Stimulated activated naive CD8-positive, alpha-beta T cell treated with anti-CD3 and anti-CD28 coated beads, Interleukin-15, Interleukin-2, amounts not matched to agents 100 U/mL and 50 U/mL, for 24 hours (primary cell): ENCODE measurements at places on chromosomes 11 and 22.

- no peak for DNase-seq
Observed at GRCh38 chr22:39422721-39423120, 23.1 kb downstream of the TAB1 start.

DNA sequence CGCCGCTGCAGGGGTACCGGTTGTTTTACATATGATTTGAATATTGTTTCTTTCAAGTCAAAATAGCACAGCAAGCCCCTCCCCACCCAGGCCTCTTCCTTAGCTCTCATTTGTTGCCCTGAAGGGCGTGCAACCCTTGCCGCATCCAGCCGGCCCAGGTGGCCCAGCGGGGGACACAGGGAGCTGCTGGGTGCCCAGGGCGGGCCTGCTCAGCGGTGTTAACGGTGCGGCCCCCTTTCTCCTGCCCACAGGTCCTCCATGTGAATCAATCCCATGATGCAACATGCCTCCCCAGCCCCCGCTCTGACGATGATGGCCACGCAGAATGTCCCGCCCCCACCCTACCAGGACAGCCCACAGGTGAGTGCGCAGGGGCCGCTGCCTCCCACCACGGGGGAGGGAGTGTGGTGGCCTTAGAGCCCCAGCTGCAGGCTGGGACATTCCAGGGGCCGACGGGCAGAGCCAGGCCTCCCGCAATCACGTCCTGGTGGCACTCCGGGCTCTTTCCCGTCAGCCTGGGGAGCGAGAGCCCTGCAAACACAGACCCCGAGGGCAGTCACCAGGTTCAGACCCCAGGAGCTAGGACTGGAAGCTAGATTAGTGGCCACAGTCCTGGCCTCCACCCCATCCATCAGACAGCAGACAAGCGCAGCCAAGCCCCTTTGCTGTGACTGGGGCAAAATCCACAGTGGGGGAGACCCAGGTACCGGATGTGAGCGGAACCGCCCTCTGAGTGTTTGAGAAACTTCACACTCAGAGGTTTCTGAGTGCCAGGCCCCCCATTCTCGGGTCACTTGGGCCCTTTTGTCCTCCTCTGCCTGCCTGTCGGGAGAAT is 144.8 kb downstream of the FEZ1 start:
- DNase-seq: no peak

GRCh38 chr11:31780078-31780477 is 31.0 kb downstream of the PAX6 start:
- DNase-seq: no peak

- DNase-seq: no peak
Observed at GRCh38 chr11:131766637-131767036, 396.2 kb downstream of the NTM start.

- no peak for DNase-seq
Observed at GRCh38 chr11:19892387-19892786, 179.8 kb downstream of the NAV2 start.

DNA sequence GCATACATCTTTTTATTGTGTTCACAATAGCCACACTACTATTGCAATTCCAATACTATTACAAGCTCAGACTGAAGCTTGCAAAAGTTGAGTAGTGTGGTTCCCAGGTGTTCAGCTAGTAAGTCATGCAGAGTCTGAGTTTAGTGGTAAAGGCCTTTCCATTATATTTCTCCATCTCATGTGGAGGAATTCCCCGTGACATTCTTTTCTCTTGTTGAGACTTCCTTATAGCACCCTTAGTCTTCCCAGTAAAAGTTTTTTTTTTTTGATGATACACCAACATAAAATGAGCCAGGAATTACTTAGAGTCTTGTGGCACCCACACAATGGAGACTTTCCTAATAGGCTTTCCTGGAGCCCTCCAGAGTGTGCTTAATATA is 110.8 kb downstream of the UVRAG start:
- DNase-seq: no peak

DNA sequence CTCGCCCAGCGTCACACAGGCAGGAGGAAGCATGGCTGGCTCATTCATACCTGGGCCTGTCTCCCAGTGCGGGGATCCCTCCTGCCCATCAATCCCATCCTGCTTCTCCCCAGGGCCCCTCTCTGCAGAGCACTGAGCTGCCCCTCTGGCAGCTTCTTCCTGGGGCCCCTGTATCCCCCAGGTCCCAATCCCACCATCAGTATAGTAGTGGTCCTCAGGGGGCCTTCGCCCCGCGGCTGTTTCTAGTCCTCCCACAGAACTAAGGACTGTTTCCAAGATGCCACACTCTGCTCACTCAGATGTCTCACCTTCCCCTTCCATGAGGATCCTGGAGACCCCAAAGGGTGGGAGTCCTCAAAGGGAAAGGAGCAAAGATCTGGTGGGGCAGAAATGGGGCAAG is 97.6 kb downstream of the PDE2A start:
- no peak for DNase-seq

GRCh38 chr11:11022125-11022730 is 164.4 kb upstream of the ZBED5 start:
- no peak for DNase-seq

DNA sequence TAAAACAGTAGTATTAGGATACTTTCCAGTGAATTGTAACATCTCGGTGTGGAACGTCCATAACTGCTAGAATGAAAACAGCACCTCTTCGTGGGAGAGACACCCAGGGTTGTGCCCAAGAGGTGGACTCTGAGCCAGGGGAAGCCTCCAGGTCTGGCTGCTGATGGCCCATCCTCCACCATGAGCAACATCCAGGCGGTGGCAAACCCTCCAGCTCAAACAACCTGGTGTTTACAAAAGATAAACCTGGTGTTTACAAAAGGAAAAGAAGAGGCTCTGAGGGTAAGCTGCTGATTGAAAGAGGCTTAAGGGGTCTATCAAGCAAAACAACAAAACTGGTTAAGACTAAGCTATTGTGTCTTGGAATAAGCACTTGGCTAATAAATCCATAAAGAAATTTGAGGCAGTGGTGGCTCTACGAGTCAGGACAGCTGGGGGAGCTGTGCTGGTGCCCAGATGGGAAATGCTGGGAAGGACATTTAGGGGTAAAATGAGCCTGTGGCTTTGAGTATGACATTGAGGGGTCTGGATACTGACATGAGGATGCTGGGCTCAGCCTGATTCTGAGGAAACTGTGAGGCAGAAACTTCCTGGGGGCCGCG is 909.0 kb downstream of the BRD1 start:
- no peak for DNase-seq

- DNase-seq: no peak
Observed at GRCh38 chr22:44364751-44365130, 52.0 kb upstream of the SHISAL1 start.
